H4 (cell line): ENCODE measurements at places on chromosomes 16 and 17. TPM values are rescaled to one million over a fixed set of nuclear protein-coding genes. Genes with fewer than 3 reads are reported as not detected.

The RNF43 gene
- 1.8 and 2.1 TPM in 2 replicates for total RNA-seq

The SUMO2 gene
- total RNA-seq: 160 and 193 TPM in 2 replicates

The ZSCAN32 gene
- total RNA-seq: 14.6 and 17.6 TPM in 2 replicates

The KRT27 gene
- total RNA-seq: not detected in 2 replicates

The CA4 gene
- total RNA-seq: not detected in 2 replicates

The ASGR2 gene
- total RNA-seq: 0.10 TPM in 1 of 2 replicates, not detected in the other

The TMEM88 gene
- total RNA-seq: not detected in 2 replicates

The CALB2 gene
- 30.2 and 32.3 TPM in 2 replicates for total RNA-seq
